Stimulated activated CD4-positive, alpha-beta T cell treated with anti-CD3 and anti-CD28 coated beads, Interleukin-2, amount 100 ng/mL, for 24 hours (primary cell): ENCODE measurements at places on chromosomes 6 and 20.

GRCh38 chr6:129607581-129608186 is 102.3 kb downstream of the ARHGAP18 start:
- no peak for DNase-seq

DNA sequence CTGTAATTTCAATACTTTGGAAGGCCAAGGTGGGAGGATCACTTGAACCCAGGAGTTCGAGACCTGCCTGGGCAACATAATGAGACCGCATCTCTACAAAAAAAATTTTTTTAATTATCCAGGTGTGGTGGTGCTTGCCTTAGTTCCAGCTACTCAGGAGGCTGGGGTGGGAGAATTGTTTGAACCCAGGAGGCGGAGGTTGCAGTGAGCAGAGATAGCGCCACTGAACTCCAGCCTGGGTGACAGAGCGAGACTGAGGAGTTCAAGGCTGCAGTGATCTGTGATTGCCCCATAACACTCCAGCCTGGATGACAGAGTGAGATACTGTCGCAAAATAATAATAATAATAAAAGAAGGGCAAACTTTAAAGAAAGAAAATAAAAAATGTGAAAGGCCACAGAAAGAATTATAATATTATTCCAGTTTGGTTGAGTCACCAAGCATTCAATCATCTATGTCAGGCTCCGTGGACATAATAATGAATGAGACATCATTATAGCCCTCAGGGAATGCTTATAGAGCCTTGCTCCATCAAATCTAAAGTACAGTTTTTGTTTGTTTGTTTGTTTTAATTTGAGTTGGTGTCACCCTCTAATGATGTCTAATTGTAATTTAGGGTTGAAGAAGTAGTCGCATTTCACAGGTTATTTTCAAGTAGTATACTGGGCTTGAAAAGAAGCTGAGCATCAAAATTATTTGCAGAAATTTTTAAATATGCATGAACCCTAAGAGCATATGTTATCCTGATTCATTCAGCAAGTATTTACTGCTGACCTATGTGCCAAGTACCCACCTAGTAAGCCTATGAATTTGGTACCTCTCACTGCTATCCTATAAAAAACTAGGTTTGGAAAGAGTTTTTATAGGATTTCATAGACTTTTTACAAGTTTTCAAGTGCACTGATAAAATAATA is 15.1 kb downstream of the GLYATL3 start:
- DNase-seq, result no peak

- DNase-seq, result no peak
Observed at GRCh38 chr6:125117818-125118217, 35.8 kb upstream of the TPD52L1 start.

DNA sequence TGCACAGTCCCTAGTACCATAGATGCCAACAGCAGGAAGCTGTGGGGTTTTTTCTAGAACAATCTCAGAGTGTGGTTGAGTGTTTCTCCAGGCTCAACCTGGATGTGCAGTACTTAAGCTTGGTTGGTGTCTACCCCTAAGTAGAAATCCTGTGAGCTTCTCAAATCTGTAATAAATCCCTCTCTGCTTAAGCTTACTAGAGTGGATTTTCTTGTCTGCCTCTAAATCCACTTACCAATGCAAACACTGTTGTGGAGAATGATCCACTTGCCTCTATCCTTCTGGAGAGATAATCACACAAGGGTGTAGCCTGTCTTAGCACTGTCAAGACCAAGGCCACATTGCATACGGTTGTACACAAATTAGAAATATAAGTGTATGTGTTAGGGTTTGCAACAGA is 43.3 kb upstream of the CLIC5 start:
- no peak for DNase-seq
